ENCODE measurements at places on chromosomes 2 and 18.

- no peak for DNase-seq
These were observed 103.3 kb upstream of the SLC38A11 start for GRCh38 chr2:165058476-165059265.

DNA sequence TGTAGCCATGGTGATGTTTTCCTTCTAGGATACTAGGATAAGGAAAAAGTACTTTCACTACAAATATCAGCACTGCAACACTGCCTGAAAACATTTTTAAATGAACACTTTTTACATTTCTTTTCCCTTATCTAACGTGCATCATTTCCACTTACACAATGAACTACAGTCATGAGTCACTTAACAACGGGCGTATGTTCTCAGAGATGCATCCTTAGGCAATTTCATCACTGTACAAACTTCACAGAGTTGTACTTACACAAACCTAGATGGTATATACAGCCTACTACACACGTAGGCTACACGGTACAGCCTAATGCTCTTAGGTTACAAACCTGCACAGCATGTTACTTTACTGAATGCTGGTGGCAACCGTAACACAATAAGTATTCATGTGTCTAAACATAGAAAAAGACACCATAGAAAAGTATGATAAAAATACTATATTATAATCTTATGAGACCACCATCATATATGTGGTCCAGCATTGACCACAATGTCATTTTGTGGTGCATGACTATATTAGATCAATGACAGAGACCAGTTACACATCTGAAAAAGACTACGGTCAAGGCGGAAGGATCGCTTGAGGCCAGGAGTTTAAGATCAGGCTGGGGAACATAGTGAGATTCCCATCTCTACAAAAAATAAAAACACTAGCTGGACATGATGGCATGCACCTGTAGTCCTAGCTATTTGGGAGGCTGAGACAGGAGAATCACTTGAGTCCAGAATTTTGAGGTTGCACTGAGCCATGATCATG, 39.8 kb downstream of the WDR33 start:
- peak; percentile 2 for DNase-seq

- peak; percentile 86 for DNase-seq
These were observed 61.3 kb downstream of the LONRF2 start for GRCh38 chr2:100260712-100261620.

DNA sequence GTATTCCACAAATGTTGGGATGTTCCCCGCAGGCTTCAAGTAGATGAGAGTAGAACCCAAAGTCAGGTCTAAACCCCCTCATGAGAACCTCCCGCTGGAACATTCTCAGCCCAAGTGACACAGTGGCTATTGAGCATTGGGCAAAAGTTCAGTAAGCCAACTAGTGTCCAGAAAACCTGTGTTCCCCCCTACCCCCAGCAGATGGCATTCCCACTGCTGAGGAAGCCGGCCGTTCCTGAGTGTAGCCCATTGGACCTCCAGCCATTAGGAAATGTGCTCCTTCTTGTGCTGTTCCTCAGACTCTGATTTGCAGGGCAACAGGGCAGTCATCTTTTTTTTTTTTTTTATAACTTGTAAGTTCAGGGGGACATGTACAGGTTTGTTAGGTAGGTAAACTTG, 152.1 kb downstream of the NCK2 start:
- no peak for DNase-seq

DNA sequence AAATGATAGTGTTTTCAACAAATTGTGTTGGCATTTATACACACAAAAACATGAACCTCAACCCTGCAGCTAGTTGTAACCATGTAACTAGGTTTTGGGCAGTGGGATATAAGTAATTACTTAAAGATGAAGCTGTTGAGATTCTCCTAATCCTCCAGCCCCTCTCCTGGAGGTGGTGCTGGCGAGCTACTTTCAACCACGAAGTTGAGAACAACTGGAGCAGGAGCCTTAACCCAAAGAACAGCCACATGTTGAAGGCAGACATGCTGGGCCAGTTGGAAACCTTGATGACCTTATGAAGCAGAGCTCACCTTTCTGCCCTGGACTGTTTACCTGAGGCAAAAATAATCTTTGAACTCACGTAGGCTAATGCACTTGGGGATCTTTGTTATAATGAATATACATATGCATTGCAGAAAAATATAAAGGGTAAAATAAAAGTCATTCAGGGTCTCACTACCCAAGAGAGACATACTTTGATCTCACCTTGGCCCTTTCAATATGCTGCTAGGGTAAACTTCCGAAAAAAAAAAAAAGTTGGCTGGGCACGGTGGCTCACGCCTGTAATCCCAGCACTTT, 89.6 kb upstream of the NPAS2 start:
- DNase-seq: peak; percentile 81

DNA sequence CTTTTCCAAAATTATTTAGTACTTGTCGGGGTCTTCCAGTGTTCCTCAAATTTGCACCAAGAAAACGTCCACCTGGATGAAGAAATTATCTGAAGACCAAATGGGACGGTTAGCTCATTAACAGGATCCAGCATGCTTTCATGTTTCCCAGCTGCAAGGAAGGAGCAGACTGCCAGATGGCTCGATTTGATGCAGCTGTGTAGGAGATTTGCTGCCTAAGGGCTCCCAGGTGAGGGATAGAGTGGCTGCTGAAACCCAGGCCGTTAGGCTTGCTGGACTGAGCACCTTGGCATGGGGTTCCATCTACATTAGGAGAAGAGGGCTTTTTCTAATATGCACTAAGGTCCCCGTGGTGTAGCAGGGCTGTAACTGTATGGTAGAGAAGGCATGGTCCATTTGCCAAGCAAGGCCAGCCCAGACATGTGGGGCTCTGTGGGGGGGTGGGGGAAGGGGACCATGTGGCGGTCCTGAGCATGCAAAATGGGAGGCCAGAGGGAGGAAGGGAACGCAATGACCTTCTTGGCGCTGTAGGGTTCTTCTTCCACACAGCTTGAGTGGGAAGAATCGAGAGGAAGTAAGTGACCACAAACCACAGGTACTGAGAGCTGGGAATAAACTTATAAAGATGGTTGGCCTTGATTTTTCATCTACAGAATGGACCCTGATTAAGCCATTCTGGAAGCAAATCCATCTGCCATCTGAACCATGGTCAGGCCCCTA, 144.0 kb downstream of the TMEM163 start:
- DNase-seq: no peak

- DNase-seq: no peak
These were observed 68.8 kb downstream of the LTBP1 start for GRCh38 chr2:33015421-33016142.

DNA sequence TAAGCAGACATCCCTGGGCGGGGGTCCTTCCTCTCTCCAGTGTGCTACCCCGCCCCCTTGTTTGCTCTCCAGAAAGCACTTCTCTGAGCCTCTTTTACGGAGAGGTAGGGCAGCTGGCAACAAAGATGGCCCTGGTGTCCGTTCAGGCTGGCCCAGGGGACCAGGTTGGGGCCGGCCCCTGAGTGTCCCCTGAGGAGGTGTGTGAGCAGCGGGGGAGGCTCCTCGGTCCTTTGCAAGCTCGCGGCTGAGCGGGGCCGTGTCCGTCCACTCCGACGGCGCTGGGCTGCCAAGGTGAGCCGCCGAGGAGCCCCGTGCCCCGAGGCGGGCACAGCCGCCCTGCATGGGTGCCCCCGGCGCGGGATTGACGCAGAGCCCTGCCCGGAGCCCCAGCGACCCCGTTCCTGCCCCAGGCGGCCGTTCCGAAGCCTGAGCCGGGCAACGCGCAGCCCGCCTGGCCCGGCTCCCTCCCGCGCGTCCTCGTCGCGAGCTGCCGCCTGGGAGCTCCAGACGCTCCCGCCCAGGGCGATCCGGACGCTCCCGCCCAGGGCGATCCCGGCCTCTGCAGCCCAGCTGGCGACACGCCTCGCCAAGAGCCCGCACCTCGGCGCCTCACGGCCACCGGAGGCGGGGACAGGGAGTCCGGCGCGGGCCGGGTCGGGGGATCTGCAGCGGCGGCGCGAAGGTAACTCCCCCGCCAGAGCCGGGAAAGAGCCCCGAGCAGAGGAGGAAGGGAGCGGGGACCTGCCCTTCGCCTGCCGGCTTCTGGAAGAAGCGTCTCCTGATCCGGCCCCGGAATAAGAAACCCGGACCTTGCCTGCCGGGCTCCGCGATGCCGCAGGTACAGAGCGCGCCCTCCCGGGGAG, at the start of gene PROKR1:
TSS of gene PROKR1 (plus strand) at position 569 of the 863 bp plus-strand sequence. CDS start 2,243 bp downstream, outside the sequence.
- peak; percentile 67 for DNase-seq

- DNase-seq: no peak
These were observed 79.2 kb downstream of the SLC25A12 start for GRCh38 chr2:171814883-171815282.

GRCh38 chr18:59691996-59692395, 5.2 kb downstream of the CCBE1 start:
- DNase-seq: no peak

DNA sequence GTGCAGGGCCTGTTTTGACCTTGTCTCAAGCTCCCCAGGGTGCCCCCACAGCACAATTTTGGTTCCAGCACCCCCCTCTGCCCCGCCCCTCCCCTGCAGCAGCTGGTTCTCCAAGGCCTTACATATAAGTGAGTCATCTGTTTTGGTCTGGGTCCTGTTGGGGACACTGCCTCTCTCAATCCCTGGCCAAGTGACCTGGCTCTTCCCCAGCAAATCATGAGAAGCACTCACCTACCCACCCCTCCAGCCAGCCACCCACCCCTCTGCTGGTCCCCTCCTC, 90.5 kb downstream of the INHBB start:
- DNase-seq: no peak

DNA sequence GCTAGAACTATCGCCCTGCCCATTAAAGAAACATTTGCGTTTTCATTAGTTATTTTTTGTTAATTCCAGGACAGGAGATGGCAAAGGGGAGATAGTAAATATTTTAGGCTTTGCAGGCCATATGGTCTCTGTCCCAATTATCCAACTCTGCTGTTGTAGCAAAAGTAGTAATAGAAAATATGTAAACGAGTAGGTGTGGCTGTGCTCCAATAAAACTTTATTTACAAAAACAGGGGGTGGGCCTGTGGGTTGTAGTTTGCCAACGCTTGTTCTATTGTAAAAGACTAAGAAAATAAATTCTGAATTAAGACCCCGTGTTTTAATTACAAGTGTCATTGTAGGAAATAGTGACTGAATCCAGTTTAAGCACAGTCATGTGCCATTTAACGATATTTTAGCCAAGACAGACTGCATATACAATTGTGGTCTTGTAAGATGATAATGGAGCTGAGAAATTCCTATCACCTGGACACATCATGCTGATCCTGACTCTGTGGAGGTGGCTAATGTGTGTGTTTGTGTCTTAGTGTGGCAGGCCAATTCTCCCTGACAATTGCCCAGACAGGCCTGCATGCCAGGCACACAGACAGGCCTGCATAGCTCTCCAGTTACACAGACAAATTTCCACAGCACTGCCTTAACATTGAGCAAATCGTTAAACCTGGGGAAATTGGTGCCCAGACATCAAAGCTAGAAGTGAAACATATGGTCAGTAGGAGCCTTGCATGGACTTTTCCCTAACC, 76.4 kb downstream of the SKA1 start:
- no peak for DNase-seq

GRCh38 chr18:65175681-65176080, 575.1 kb upstream of the CDH7 start:
- no peak for DNase-seq

- peak; percentile 74 for DNase-seq
These were observed 163.9 kb downstream of the LDLRAD4 start for GRCh38 chr18:13382366-13382953.

GRCh38 chr2:27182346-27182745, 29.5 kb upstream of the ATRAID start:
- no peak for DNase-seq

DNA sequence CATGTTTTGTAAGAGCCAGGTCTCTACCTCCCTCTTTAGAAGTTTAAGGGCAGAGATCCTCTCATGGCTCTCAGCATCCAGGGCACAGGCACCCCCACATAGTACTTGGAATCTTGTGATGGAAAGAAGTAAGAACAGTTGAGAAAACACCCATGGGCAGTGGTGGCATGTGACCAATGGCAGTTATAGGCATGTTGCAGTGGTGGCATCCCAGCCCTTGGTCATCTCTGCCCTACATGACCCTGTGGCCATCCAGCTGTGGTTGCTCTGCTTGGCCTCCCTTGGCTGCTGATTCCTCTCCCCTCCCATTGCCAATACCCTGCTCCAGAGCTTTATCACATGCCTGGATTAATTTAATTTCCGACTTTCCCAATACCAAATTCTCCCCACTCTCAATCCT, 13.3 kb upstream of the MSH2 start:
- DNase-seq: no peak

- DNase-seq: no peak
These were observed 8.2 kb downstream of the NFATC1 start for GRCh38 chr18:79403723-79404566.

- DNase-seq: no peak
These were observed 4.6 kb downstream of the FN1 start for GRCh38 chr2:215431290-215431689.

- peak; percentile 6 for DNase-seq
These were observed 16.3 kb upstream of the GTF2A1L start for GRCh38 chr2:48601349-48601748.

DNA sequence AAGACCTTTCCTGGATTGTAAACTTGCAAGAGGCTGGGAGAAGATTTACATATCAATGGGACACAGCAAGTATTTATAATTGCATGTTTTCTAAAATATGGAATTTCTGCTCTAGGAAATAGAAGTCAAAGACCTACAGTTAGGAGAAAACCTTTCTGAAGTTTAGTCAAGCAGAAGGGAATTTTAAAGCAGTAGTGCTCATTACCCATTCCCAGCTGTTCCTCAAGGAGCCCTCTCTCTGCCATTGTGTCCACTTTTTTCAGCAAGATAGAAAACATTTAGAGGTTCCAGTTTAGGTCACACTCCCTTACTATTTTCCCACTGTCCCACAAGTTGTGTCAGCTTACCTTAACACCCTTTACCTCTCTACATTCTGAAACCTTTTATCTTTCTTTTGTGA, 584.0 kb upstream of the CHAC2 start:
- no peak for DNase-seq

DNA sequence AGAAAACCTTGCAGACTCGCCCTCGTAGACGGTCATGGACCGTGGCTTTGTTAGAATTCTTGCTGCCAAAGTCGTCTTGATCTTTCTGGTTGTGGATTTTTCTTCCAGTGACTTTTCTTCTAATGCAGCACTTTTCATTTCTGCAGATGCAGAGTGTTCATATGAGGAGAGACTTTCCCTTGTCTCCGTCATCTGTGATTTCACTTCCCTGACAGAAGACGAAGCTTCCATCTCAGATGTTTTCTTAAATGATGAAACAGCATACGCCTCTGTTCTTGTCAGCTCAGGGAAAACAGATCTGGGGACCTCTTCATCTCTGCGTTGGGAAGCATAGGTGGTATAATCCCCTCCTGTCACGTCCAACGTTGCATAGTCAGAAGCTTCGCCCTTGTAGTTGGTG, 50.9 kb downstream of the PLEKHA3 start:
- peak; percentile 75 for DNase-seq

- no peak for DNase-seq
These were observed 4.9 kb downstream of the FKBP1B start for GRCh38 chr2:24054366-24055010.

DNA sequence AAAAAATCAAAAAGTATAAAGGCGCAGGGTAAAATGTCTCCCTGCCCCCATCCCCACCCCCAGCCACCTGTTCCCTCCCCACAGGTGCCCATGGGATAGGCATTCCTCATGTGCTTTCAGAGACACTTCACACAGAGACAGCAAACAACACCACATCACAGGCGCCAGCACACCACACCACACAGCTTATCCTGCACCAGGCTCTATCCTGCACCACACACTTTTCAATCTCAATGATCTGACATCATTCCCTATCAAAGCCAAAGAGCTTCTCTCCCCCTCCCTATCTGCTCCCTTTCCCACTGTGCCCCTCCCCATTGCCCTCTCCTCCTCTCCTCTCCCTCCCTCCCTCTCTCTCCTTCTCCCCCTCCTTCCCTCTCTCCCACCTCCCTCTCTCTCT, 15.5 kb downstream of the FAM178B start:
- DNase-seq: no peak
